ENCODE measurements at places on chromosomes 3 and 15. TPM values are rescaled to one million over a fixed set of nuclear protein-coding genes. Genes with fewer than 3 reads are reported as not detected.

The KNG1 gene
- total RNA-seq: not detected

The FILIP1L gene
- total RNA-seq: 39.2 TPM

The CPLX3 gene
- not detected for total RNA-seq

The FAM81A gene
- total RNA-seq: 0.20 TPM

The CD96 gene
- total RNA-seq: not detected

The RTP1 gene
- total RNA-seq: not detected

The MCF2L2 gene
- total RNA-seq: 0.15 TPM

The NANOGP8 gene
- total RNA-seq: 0.20 TPM

The INKA1 gene
- total RNA-seq: 12.7 TPM

The ACKR2 gene
- 0.67 TPM for total RNA-seq

The IRAK2 gene
- 21.6 TPM for total RNA-seq

The RPUSD3 gene
- 56.1 TPM for total RNA-seq

The TM2D3 gene
- total RNA-seq: 25.7 TPM

The SLC28A2 gene
- not detected for total RNA-seq

The RETNLB gene
- total RNA-seq: not detected

The CSPG4 gene
- under 0.01 TPM for total RNA-seq

The PLIN1 gene
- not detected for total RNA-seq

The SUCLG2 gene
- total RNA-seq: 45.4 TPM

The EPHA6 gene
- not detected for total RNA-seq

The DNAJA4 gene
- total RNA-seq: 6.3 TPM

The IMP3 gene
- 116 TPM for total RNA-seq

The CRYGS gene
- 0.13 TPM for total RNA-seq

The CCDC9B gene
- 7.7 TPM for total RNA-seq

The GPR149 gene
- total RNA-seq: not detected

The MUC20 gene
- not detected for total RNA-seq

The CISH gene
- 0.20 TPM for total RNA-seq

The KLHDC8B gene
- total RNA-seq: 29.8 TPM

The C3orf52 gene
- total RNA-seq: 4.0 TPM

The NPRL2 gene
- total RNA-seq: 15.5 TPM

The ARGFX gene
- total RNA-seq: not detected

The RHCG gene
- total RNA-seq: not detected

The ROPN1 gene
- not detected for total RNA-seq

The RASL12 gene
- total RNA-seq: not detected

The SCAANT1 gene
- total RNA-seq: not detected

The TM4SF4 gene
- total RNA-seq: not detected

The HESX1 gene
- 0.94 TPM for total RNA-seq

The OXNAD1 gene
- 8.2 TPM for total RNA-seq

The RLBP1 gene
- total RNA-seq: not detected

The ZNF774 gene
- 0.87 TPM for total RNA-seq

The CELSR3 gene
- total RNA-seq: 0.39 TPM

The SLC12A8 gene
- 0.74 TPM for total RNA-seq

The ARRDC4 gene
- total RNA-seq: 1.5 TPM

The C2CD4B gene
- total RNA-seq: 33.0 TPM

The HCLS1 gene
- 82.7 TPM for total RNA-seq

The ARPIN gene
- total RNA-seq: 12.8 TPM

The FHIT gene
- total RNA-seq: 0.27 TPM

The TMCC1 gene
- total RNA-seq: 8.1 TPM

The GREM1 gene
- total RNA-seq: 1.6 TPM

The MAP6D1 gene
- total RNA-seq: 3.1 TPM

The CADM2 gene
- total RNA-seq: not detected

The P2RY1 gene
- 1.7 TPM for total RNA-seq

The WNT7A gene
- total RNA-seq: not detected

Data from mammary microvascular endothelial cell (primary cell).